ENCODE measurements at places on chromosomes 12 and 14.
A peak's percentile ranks its signal among the peaks of the same experiment; 100 is the strongest.

DNA sequence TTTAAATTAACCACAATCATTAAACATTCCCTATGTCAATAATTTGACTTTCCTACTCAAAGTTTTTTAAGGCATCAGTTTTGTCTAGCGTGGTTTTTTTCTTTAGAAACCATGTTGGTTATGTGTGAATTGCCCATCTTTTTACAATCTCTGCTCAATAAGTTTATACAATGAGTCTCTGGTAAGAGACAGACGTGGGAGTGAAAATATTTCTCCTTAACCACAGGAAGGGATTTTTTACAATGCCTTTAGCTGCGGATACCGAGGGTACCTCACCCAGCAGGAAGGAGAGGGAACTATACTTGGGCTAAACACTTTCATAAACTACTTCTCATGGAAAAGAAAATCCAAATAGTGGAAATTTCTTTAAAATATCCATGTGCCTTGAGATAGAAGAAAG lies 191.4 kb upstream of the BCL2L14 start:
- peak; percentile 28 for DNase-seq

DNA sequence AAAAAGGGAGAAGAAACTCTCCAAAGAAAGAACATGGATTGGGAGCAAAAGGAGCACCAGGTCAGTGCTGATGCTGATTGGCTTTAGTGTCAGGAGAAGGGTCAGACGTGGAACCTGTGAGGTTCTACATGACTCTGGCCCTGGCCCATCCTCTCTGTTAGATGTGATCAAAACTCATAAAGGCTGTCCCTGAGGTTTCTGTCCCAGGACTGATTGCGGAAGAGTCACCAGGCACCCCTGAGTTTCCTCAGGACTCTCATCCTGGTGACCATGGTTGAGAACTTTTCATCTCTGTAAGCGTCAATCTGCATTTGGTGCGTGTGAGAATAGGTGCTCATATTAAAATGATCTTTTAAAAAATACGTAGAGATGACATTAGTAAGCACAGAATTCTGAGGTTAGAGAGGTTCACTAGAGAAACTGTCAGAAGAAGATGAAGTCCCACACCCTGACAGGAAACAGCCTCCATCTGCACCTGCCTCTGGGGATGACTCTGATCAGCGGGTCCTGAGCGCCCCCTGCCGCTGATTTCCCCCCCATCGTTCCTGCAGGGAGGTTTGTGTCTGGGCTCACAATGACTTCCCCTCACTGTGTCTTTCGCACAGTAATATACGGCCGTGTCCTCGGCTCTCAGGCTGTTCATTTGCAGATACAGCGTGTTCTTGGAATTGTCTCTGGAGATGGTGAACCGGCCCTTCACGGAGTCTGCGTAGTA lies 741.8 kb downstream of the TMEM121 start:
- no peak for DNase-seq

DNA sequence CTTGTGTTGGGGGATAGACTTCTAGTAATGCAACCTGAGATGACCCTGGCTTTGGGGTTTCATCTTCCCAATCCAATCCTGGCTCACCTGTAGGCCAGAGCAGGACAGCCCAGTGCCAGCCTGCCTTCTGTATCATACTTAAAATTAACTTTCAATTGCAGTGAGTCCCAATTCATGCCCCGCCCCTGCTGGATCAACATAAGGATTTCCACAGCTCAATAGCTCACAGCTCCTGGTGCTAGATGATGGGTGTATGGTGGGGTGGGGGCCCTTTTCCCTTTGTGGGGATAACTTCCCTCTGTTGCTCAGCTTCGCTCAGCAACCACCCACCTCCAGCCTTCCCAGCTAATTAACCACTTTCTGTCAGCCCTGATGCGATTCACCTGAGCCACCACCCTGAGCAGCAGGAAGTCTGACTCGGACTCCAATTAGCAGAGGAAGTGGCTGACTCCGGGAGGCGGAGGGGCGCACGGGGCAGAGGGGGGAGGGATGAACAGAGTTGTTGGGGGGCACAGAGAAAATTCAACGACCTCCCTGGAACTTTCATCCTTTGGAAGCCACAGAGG lies 24.3 kb upstream of the CHGA start:
- no peak for DNase-seq

DNA sequence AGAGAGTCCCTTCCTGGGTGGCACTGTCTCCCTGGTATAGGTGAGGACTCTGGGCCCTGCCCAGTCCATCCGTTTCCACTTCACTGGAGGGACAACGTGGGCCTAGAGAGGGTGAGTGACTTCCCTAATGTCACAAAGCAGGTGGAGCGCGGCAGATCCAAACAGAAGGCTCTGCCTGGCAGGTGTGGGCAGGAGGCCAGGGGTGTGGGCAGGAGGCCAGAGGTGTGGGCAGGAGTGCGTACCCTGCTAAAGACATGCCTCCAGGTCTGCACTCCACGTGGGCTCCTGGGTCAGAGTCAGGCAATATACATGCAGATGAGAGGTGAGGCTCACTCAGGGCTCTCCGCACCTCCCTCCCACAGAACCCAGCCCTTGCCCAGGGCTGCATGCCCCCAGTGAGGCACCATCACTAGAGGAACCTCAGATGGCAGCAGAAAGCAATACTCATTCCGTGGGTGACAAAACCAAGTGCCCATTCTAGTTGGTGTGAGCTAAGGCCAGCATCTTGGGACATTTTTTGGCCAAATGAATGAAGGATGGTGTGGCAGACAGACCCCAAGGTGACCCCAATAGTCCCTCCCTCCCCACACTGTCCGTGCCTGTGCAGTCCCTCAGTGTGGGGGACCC lies 271.6 kb upstream of the RTL1 start:
- DNase-seq: no peak

DNA sequence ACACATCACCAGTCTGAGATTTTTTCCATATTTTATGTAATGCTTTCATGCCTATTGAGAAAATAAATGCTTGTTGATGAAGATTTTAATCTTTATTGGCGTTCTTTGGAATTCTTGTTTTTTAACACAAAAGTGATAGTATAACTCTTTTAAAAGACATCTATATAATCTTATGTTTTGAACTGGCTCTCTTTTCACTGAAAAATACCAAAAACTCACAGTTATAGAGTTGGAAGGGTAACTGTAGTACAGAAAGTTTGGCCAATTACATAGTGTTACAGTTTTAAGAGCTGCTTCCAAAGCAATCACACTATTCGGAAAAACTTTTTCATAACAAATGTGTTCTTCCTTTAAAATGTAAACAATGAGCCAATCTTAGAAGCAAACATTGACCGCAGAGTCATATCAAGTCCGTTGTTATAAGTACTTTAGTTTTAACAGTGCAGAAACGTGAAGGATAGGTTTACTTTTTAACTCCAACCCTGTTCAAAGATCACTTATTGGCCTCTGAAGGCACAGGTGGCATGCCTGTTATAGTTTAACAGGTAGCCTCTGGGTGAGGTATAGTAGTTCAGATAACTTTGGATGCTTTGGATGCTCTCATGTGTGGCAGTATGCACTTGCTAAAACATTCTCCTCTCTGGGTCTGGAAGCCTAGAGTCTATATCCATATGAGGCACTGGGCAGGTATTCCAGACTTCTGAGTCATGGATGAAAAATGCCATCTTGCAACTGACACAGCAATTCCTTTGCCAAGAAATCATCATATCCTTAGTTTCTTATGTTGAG lies 12.1 kb upstream of the NTN4 start:
- peak; percentile 59 for DNase-seq

GRCh38 chr14:97824218-97824617 lies 1027.0 kb downstream of the VRK1 start:
- no peak for DNase-seq

DNA sequence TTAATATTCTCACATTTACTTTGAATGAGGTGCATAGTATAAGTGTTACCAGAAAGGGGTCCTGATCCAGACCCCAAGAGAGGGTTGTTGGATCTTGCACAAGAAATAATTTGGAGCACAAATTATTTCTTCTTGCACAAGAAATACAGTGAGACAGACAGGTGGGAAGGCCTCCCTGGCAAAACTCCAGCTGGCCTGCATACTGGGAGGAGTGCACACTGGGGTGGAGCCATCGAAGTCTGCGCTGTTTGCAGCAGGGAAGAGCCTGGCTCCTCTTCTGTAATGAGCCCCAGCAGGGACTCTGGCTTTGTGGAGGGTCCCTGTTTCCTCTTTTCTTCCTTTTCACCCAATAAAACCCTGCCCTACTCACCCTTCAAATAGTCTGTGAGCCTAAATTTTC lies 141.6 kb downstream of the GLT1D1 start:
- DNase-seq: no peak

DNA sequence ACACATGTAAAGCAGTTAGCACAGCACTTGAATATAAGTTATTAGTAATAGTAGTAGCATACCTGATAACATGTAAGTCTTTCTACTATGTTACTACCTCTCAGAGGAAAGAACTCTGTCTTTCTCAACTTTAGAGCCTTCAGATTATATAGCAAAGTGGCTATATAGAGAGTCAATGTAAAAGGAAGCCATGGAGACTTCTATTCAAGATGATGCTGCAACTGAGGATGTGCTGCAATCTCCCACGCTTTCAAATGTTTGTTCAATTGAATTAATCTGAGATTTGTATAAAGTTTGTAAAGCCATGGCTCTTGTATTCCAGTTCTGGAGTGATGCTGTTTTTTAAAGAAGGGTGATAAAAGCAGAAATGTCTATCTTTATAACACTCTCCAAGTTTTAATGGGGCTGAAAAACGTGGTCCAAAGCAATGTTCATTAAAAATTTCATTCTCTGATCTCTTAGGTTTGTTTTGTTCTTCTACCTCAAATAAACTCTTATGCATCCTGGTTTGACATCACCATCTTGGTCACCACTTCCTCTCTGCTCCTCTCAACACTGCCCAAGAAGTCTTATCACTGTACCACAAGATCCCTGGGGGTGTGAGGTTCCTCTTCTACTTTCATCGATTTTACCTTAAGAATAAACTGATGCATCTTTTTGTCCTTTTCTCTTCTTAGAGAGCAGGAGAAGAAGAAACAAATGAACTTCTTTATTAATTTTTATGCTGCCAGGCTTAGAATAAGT lies 40.6 kb downstream of the C12orf42 start:
- DNase-seq: no peak

- no peak for DNase-seq
Measured at GRCh38 chr12:94421868-94422740, 37.6 kb downstream of the CEP83 start.

- no peak for DNase-seq
Measured at GRCh38 chr12:107503129-107503855, 182.3 kb upstream of the PWP1 start.

GRCh38 chr12:14111230-14111865 lies 129.9 kb upstream of the GRIN2B start:
- DNase-seq: no peak

DNA sequence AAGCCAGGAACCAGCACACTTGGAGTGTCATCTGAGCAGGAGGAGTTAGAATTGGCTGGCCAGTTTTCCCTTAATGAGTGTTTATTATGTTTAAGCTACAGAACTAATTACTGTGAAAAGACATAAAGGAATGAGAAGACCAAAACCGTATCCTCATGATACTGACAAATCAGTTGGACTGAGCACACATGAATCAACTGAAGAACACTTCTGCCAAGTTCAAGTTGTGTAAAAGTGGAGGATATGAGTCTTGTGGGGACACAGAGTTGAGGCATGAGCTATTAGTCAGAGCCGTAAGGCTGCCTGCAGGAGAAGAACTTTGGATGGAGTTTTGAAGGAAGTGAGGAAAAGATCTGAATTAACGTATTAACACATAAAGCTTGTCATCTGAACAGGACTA lies 43.1 kb downstream of the HMGA2 start:
- peak; percentile 87 for DNase-seq

DNA sequence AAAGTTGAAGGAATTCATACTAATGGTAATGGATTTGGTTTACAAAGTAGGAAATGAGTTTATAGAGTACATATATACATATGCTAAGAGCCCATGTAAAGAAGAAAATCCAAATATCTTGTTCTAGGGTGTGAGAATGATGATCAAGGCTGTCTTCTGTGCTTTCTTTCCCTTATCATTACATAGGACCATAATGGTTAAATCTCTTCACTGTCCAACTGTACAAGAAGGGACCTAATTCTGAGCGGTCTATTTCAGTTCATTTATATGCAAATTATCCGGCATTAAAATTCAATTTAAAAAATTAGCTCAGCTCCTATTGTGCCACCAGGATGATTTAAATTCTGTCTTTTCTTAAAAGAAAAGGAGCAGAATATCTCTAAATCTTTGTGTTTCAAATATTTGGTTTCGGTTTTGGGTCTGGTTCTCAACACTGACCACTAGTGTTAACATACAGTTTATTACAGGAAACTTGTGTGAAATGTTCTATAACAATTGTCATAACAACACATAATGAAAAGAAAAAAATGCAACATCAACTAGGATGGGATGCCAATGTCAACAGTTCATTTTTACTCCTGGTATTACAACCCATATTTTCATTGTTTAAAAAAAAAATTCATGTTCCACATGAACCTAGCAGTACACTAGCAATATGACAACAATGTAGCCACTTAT lies 16.8 kb downstream of the OR4K1 start:
- DNase-seq: no peak

DNA sequence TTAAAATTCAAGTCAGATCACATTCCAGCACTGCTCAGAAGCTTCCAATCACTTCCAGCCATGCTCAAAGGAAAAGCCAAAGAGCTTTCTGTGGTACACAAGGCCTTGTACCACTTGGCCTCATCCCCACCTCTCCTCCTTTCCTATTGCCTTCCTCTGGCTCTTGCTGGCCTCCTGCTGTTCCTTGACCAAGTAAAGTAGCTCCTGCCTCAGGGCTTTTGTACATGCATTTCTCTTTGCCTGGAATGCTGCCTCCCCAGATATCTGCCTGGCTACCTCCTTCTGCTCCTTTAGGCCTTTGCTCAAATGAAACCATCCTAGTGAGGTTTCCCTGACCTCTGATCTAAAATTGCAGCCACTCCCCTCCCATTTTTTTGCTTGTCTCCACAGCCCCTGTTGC lies 51.2 kb upstream of the TCL1B start:
- no peak for DNase-seq

DNA sequence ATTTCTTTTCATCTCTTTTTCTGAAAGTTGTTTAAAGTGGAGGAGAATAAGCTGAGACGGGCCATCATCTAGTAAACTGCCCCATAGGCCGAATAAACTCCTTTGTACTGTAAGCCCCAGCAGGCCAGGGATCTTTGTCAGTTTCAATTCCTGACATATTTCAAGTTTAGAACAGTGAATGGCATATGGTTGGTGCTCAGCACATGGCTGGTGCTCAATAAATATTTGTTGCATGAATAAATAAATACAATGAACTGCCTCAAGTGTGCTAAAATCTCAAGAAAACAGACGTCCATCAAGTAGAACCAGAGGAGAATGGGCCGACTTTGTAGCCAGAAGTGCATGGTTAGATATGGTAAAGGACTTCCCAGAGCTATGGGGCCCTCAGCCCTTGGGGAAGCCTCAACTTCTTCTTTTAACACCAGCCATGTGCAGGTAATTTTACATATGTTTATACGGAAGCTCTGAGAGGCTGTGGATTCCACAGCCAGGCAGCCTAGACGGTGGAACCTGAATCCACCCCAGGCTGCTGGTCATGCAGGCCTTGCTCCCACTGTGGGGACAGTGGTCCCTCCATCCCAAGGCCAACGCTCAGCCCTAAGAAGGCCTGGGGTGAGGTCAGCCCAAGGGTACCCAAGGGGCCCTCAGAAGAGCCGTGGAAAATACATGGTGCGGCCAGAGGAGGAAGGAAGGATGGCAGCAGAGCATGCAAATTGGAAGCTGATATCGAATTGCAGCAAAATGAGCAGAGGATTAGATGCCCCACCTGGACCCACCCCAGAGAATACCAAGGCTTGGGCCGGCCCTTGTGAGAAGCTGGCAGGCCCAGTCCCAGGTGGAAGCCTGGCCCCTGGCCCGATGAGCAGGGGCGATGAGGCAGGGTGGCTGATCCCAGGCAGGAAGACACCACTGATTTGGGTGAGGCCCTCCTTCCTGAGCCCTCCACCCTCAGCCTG lies 8.7 kb upstream of the AQP2 start:
- DNase-seq: no peak

Measured in AG09309 (cell line).